ENCODE measurements at places on chromosomes 4 and X.

DNA sequence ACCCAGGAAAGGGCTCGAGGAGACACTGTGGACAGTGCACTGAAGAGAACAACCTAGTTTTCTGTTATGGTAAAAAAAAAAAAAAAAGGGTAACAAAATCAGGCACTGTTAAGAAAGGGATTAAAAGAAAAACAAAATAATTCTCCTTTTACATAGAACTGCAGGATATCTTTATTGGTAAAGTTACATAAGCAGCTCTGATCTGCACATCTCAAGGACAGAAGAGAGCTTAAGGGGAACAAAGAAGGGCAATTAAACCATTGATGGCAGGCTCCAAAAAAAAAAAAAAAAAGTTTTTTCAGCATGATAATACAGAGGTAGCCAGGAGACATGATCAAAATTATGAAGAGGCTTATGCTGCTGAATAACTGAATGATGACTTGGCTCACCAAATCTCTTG, 85.0 kb downstream of the HDAC8 start:
- H3K27ac ChIP-seq, result no peak overlapping the region
- no peak for DNase-seq
- no peaks in the 10 kb centered on the region for H3K27me3 ChIP-seq
- no peak overlapping the region for H3K4me3 ChIP-seq

DNA sequence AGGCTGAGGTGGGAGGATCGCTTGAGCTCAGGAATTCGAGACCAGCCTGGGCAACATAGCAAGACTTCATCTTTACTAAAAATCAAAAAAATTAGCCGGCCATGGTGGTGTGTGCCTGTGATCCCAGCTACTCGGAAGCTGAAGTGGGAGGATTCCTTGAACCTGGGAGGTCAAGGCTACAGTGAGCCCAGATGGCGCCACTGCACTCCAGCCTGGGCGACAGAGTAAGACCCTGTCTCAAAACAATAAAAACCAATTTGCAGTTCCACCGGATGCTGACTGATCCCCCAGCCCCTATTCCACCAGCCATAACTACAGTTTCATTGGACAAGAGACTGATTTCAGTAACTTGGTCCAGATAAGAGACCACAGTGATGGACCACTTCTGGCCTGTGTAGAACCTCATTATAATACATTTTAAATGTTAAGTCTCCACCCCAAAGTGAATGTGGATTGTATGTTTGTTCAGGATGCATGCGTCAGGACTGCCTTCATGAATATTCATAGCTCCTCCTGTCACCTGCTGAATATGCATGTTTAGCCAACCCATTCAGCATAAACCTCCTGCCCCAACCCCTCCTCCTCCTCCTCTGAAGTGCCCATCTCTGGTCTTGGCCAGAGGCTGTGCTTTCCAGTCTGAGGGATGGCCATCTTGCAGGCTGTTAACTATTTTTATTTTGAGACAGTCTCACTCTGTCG, 2.3 kb upstream of the SLBP start:
- no peaks in the 10 kb centered on the region for H3K27me3 ChIP-seq
- no peak for DNase-seq
- peaks cover 37% of the 10 kb centered on the region for H3K4me1 ChIP-seq

GRCh38 chr4:41067369-41067768, 147.0 kb downstream of the APBB2 start:
- no peaks in the 10 kb centered on the region for H3K27me3 ChIP-seq
- no peak for DNase-seq
- no peaks in the 10 kb centered on the region for H3K36me3 ChIP-seq
- H3K4me3 ChIP-seq, result no peak overlapping the region
- H3K27ac ChIP-seq, result no peak overlapping the region

GRCh38 chr4:82084747-82085146, 289.0 kb downstream of the HNRNPD start:
- no peak for DNase-seq
- no peak overlapping the region for H3K4me3 ChIP-seq
- no peaks in the 10 kb centered on the region for H3K4me1 ChIP-seq
- peaks cover 2% of the 10 kb centered on the region for H3K36me3 ChIP-seq
- H3K27ac ChIP-seq, result no peak overlapping the region

- H3K4me3 ChIP-seq, result no peak overlapping the region
- peaks cover 3% of the 10 kb centered on the region for H3K4me1 ChIP-seq
- no peak for DNase-seq
- no peak overlapping the region for H3K27ac ChIP-seq
These were observed 72.5 kb downstream of the SLC16A2 start for GRCh38 chrX:74493806-74494205.

- peaks cover 35% of the 10 kb centered on the region for H3K4me1 ChIP-seq
- no peak overlapping the region for H3K4me3 ChIP-seq
- H3K27me3 ChIP-seq, result no peaks in the 10 kb centered on the region
- H3K36me3 ChIP-seq, result peaks cover 33% of the 10 kb centered on the region
- no peak overlapping the region for H3K27ac ChIP-seq
- no peak for DNase-seq
These were observed 28.4 kb downstream of the BOD1L1 start for GRCh38 chr4:13599159-13599558.

DNA sequence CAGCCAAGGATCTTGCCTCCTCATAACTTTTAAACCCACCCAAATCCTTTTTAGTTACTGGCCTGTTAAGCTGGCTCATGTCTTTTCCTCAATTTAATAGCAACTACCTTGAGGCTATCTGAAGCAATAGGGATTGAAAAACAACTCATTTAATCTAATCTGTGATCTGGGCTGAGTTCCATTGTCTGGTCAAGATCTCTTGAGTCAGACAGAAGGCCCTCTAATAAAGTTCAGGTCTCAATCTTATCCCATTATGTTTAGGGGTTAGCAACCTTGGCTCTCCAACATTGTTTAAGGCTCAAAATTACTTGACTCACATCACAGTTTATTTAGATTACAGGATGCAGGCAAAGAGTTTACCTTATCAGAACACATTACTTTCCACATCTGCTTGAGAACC, 436.1 kb downstream of the ANKRD50 start:
- no peaks in the 10 kb centered on the region for H3K36me3 ChIP-seq
- no peak for DNase-seq
- no peak overlapping the region for H3K4me3 ChIP-seq
- H3K27me3 ChIP-seq, result no peaks in the 10 kb centered on the region
- no peak overlapping the region for H3K27ac ChIP-seq

- no peak for DNase-seq
- no peaks in the 10 kb centered on the region for H3K36me3 ChIP-seq
- no peak overlapping the region for H3K4me3 ChIP-seq
- peaks cover 2% of the 10 kb centered on the region for H3K27me3 ChIP-seq
These were observed 355.7 kb upstream of the NOCT start for GRCh38 chr4:138659812-138660316.

GRCh38 chr4:112085156-112086035, 59.9 kb upstream of the FAM241A start:
- no peaks in the 10 kb centered on the region for H3K36me3 ChIP-seq
- H3K4me3 ChIP-seq, result no peak overlapping the region
- H3K27me3 ChIP-seq, result peaks cover 2% of the 10 kb centered on the region
